ENCODE measurements at places on chromosomes 4 and X.

DNA sequence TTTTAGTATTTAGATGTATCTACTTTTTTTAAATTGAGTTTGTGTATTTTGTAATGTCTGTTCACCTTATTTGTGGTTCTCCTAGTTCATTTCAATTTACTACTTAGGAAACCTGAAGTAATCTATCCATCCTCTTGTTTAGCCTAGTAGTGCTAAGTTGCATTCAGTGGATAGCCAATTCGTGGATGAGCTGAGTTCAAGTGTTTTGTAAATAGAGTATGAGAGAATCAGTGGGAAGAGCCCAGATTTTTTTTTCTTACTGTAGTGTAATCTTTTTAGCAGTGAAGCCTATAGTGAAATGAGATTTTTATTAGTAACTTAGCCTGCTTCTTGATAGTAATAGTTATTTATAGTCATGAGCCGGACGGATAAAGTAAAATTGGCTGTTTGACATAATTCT, 21.7 kb downstream of the STAG2 start:
- DNase-seq: no peak

- DNase-seq: no peak
Measured at GRCh38 chrX:69186651-69187050, 21.4 kb upstream of the PJA1 start.

- no peak for DNase-seq
Measured at GRCh38 chr4:103994059-103994458, 274.3 kb upstream of the TACR3 start.

GRCh38 chr4:7824218-7824617, 115.4 kb downstream of the AFAP1 start:
- DNase-seq: no peak

- peak; percentile 73 for DNase-seq
Measured at GRCh38 chrX:154534526-154535322, 11.9 kb downstream of the G6PD start.

DNA sequence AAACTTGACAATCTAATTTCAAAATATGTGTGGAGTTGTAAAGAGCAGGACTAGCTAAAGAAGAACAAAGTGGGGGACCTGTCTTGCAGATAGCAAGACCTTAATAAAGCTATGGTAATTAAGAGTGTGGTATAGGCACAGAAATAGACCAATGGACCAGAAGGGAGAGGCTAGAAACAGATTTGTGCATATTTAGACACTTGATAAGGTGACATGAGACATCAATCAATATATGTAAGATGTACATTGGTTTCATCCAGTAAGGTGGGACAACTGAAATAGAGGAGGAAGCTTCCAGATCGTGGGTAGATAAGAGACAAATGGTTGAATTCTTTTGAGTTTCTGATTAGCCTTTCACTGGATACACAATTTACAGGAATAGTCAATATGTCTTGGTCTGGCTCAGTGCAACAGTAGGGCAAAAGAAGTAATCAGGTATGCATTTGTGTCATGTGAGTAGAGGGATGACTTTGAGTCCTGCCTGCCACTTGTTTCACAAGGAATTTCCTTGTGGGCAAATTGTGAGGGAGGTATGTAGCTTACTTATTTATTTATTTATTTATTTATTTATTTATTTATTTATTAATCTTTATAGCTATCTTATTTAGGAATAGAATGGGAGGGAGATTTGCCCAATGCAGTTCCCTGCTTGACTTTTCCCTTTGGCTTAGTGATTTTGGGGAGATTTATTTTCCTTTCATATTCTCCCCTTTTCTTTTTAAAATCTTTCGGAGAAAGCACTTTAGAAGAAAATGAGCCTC, 7.2 kb upstream of the MPP1 start:
- no peak for DNase-seq

DNA sequence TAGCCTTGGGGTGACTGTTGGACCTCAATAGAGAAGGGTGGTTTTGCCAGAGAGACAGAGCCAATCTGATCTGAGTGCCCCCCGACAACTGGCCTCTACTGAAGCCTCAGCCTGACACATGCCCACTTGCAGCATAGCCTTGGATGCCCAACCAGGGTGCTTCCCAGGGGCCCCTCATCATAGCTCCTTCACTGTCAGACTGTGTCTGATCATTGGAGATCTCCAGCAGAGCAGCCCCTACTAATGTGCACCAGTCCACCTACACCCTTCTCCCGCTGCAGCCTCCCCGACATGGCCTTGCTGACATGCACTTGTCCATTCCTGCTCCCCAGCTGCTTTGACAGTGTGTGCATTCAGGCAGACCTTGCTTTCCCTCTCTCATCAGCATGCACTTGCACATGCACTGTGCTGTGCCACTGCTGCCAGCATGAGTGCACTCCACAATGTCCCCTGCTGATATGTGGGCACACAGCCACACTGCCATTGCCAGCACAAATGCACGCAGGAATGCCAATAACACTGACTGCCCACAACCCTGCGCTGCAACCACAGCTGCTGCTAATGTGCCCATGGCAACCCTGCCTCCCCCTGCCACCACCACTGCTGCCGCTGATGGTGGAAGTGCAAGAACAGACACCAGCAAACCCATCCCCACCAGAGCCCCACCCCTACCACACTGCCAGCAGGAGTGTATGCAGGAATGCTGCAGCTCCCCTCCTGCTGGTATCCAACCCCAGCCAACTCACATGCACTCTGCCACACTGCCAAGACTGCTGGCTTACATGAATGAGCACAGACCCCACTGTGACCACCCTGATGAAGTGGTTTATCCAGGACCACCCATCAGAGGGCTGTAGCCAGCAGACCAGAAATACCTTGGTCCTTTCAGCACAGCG, 68.1 kb upstream of the ZMAT1 start:
- DNase-seq: no peak

DNA sequence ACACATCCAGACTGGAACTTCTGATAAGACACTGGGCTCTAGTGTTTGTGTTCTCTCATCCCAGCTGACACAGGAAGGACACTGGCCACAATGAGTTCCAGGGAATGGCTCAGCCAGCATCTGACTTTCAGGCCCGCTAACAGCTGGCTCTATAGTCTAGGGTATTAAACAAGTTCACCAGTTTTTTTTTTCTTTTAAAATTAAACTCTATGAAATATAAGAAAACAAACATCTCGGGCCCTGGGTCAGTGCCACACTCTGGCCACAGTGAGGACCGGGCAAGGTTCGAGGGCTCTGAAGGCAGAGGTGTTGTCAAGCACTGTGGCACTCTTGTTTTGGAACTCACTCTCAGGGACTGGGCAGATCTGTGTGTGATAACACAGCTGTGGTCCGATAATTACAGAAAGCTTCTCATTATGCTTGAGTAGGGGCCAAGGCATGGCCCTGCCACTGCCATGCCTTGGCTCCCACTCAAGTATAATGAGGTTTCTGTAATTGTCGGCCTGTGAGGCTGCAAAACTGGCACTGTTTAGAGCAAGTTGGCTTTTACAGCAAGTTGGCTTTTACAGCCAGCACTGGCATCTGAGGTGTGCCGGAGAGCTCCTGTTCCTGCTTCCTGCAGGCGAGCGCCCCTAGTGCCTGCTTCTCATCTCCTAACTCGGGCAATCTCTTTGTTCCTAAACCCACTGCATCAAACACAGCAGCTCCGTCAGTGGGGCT, 62.8 kb downstream of the PPP1R2C start:
- peak; percentile 20 for DNase-seq

- DNase-seq: no peak
Measured at GRCh38 chr4:11480683-11481082, 52.0 kb upstream of the HS3ST1 start.

DNA sequence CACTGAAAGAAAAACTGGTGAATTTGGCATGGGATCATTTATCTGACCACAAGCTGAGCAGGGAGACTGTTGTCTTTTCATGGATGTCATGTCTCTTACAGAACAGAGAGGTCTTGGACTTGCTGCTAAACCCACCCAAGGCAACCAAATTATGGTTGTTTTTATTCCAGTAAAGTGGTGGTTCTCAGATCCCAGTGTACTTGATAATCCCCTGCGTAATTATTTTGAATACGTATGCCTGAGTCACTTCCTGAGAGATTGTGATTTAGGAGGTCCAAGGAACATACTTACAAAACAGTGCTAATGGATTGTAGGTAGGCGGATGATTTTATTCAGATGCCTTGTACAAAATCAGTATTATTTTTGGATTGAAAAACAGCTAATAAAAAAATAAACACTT, 585.6 kb downstream of the IL1RAPL1 start:
- DNase-seq: no peak

DNA sequence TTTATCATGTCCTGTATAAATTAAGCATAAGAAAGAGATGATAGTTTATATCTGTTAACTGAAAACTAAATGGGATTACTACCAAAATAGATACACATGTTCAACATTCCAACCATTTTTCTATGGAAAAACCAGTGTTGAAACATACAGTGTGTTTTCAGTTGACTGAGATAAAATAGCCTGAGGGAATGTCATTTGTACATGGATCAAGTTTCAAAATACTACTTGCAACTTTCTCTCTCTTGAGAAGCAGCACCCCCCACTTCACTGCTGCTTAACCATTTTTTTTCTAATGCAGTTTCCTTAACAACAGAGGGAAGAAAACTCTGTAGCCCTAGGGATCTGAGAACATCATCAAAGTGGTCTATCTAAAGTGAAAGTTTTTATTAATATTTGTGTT, 70.8 kb downstream of the NPNT start:
- no peak for DNase-seq

DNA sequence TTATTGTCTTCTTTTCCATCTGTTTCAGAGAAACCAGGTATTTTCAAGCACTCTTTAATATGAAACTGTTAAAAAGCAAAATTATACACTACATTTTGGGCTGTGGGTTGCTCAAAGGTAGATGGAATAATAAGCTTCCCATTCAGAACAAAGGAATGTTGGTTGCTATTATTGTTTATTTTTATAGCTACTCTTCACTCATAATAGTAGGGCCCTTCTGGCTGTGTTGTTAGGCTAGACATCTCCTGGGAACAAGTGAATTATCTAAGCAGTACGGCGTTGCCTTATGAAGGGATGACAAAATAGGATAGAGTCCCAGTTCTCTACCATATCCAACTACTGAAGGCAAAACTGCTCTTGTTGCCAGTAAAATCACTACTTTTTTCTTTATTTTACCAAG, 34.2 kb downstream of the TENM3 start:
- no peak for DNase-seq

DNA sequence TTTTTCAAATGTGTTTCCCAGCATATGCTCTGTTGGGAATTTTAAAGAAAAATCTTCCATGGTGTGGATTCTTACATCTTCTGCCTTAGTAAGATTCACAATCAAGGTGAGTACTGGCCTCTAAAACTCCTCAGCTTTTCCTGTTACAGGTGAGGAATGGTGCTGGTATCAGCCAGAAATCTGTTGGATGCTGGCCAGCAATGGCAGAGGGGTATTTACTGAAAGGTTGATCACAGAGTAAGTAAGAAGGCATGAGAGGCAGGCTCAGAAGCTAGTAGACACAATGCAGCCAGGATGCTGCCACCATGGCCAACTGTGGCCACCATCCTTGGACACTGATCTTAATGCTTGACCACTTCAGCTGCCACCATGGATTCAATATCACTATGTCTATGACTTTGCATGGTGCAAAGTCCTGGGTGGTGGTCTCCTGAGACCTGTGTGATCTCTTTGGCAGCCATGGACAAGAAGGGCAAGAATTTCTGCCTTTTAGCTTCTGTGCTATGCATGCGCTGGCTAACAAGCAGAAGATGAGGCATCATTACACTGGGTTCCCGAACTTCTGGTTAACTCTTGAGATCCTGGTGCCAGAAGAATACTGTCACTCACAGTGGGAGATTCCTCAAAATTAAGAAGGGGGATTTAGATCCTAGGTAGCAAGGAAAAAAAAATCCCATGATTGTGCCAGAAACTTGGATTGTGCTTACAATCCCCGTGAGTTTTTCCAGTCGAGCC, 60.2 kb downstream of the CHRNA9 start:
- no peak for DNase-seq

DNA sequence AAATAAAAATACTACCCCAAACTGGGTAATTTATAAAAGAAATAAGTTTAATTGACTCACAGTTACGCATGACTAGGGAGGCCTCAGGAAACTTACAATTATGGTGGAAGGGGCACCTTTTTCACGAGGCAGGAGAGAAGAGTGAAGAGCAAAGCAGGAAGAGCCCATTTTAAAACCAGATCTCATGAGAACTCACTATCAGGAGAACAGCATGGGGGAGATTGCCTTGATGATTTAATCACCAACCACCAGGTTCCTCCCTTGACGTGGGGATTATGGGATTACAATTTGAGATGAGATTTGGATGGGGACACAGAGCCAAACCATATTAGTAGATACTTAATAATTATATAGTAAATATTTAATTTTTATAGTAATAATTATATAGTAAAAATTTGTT, 10.1 kb downstream of the CISD2 start:
- DNase-seq: no peak

- DNase-seq: no peak
Measured at GRCh38 chrX:109312757-109313156, 169.1 kb downstream of the GUCY2F start.

DNA sequence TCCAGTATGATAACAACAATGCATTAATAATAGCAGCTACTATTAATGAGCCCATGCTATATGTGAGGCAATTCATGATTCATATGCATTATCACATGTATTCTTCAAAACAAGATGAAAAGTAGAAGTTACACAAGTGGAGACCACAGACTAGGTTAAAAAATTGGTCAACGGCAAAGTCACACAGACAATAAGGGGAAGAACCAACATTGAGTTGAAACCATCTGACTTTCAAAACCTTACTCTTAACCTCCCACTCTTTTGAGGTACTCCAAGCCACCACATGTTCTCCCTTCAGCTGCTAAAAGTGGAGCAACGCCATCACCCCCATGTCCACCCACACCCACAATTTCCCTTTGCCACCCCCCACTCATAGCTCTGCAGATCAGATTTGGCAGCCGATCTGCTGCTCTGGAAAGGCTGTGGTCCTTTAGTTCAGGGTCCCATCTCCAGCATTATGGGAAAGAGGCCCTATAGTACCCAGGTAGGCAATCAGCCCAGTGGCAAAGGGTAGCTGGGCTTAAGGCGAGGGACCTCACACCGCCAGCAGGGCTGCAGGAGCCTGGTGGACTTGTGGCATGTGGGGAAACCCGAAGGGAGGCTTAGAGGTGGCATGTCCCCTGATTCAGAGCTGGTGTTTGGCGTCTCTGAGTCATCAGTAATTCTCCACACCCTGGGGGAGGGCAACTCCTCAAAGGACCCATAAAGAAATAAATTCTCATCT, 33.5 kb upstream of the CYBB start:
- no peak for DNase-seq

GRCh38 chr4:151304226-151304625, 21.2 kb downstream of the SH3D19 start:
- no peak for DNase-seq

GRCh38 chr4:137694138-137694537, 161.8 kb upstream of the PCDH18 start:
- no peak for DNase-seq

GRCh38 chr4:158395343-158395742, 126.3 kb upstream of the RXFP1 start:
- DNase-seq: no peak

GRCh38 chrX:116806288-116806802, 343.6 kb upstream of the CT83 start:
- no peak for DNase-seq

DNA sequence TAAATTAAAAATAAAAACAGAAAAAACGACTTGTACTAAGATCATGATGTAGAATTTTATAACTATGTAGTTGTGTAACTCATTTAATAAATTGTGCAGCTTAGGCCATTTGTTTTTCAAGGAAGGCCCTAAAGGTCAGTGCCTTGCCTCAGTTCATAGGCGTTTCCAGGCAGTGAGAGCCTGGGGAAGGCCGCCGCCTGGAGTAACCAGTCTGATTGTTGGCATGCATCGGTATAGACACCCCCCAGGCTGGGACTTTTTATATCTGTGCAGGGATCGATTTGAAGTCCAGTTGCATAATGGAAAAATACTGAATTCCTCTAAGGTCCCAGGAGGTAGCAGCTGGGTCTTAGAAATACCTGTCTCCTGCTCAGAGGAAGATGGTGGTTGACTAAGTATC, 77.2 kb downstream of the TMEM131L start:
- no peak for DNase-seq

Data from activated T-helper 1 cell treated with anti-CD3 and anti-CD28 coated beads, Interleukin-2, amount 50 U/mL, for 16 hours (primary cell).